ENCODE measurements at places on chromosomes 5 and 9. TPM values are rescaled to one million over a fixed set of nuclear protein-coding genes. Genes with fewer than 3 reads are reported as not detected.

DNA sequence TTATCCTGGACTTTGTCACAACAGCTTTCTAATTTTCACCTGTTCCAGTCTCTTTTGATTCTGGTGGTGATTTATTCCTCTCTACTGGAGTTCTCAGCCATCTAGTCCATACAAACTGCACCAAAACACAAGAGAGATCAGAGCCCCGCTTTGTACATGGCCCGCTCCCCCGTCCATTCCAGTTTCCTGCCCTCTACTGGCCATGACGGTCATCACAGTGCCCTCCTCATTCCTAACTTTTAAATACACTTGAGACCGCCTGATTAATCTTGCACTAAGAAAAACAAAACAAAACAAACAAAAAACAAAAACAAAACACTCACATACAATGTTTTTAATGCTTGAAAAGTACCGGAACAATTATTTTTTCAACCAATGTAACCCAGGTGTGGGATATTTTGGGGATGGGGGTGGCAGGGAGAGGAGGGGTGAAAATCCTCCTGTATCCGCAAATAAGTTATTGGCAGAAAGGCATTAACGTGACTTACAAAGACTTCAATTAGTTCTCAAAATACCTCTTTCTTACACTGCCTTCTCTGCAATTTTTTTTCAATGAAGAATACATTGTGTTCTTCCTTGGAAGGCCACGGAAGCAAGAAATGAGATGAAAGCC, 84.8 kb upstream of the PAM start:
- DNase-seq, result peak; percentile 22

- peak; percentile 82 for DNase-seq
These were observed 68.8 kb downstream of the ELL2 start for GRCh38 chr5:95892784-95893354.

DNA sequence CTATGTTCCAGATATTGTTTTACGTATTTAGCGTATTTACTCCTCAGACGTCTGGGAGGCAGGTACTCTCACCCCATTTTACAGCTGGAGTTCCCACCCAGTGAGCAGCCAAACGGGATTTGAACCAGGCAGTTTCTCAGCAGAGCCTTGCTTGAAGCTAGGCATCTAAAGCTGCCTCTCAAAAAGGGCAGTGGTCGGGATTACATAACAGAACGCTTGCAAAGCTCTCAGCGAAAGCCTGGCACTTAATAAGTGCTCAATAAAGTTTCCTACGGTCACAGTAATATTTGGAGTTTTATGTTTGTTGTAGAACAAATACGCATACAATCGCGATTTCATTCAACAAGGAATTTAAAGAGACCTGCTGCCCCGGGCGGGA, 286 bp upstream of the BSPRY start:
- no peak for DNase-seq

DNA sequence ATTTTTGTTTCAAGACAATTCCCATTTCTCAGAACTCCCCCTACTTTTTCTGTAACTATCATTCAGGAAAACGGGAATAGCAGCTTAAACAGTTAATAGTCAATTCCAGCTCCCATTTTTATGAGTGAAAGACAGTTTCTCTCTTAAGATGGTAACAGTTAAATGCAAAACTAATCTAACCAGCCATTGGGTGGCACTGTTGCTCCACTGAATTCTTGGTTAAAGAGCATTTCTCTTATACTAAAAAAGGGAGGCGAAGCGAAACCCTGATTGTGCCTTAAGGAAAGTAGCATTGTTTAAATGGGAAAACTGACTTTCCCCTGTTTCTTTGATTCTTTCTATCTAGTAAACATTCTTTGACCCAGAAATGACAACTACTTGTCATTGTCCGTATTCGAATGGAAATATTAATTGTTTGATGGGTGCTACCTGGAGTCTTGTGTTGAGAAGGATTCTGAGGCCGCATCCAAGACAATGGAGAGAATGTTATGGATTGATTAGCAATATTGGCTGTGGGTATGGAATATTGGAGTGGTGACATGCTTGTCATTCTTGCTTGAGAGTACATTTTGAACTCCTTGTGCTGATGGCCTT, 507.8 kb downstream of the MAT2B start:
- DNase-seq, result peak; percentile 79

- DNase-seq, result no peak
These were observed 17.7 kb downstream of the SUSD3 start for GRCh38 chr9:93076101-93076791.

- no peak for DNase-seq
These were observed 94.8 kb downstream of the SLC1A3 start for GRCh38 chr5:36701085-36701698.

GRCh38 chr5:41763574-41763973, 106.7 kb downstream of the OXCT1 start:
- DNase-seq, result no peak

DNA sequence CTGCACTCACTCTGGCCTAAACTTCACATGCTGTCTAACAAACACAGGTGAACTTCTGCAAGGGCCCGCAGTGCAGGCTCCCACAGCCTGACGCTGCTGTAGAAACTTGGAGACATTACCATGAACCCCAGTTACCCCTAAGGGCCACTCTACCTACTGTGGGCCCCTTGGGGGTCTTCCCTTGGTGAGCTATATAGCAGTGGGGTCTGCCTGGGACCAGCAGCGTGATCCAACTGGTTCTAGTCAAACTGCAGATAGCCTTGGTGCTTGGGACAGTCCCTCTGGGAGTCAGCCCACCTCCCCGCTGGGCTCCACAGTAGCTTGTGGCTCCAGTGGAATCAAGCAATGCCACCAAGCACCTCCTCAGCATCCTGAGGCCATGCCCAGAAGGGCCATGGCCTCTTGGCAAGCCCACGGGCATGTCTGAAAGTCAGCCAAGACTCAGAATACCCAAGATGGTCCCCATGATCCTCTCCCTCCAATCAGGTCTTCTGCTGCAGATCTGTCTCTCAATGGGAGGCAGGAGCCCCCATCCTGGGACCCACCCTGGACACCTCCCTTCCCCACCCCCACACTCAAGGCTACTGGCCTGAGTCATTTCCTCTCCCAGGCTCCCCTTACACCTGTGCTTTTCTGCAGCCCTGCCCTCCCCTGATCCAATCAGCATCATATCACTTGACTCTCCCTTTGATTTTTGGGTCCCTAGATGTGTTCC, 230.0 kb upstream of the IRX1 start:
- no peak for DNase-seq

DNA sequence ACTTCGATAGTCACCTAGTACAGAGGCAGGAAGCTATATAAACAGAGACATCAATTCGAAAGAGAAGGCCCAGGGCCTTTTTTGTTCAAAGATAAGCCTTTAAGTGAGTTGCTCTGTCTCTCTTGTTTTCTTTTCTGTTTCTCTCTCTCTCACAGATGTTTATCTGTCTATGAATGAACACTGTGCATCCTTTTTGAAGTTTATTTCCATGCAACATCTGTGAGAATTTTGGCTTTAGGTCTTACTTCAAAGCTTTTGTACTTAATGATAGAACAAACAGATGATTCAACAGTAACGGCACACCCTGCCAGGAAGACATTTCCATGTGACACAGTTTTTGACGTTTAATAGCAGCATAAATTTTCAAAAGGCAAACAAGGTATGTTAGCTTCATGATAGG, 1413.1 kb upstream of the CDH6 start:
- no peak for DNase-seq

DNA sequence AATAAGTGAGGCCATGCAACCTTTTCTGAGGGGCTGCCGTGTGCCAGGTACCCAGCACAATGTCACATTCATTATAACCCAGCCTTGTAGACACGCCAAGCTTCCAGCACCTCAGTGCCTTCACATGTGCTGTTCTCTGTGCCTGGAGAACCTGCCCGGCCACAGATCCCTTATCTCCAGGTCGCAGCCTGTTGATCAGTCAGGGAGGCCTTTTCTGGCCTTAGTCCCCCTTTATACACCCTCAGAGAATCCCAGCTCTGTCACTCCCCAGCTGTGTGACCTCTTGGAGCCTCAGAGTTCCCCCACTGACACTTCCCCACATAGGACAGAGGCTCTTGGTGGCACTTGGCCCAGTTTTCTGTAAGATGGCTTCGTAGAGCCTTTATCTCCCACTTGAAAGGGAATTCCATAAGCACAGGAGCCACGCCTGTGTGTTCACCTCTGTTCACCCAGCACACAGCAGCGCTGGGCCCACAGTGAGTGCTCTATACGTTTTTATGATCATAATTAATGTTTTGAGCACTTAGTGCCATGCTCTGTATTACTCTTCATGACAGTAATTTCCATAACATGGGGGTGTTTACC, 38.7 kb downstream of the NEURL1B start:
- no peak for DNase-seq

GRCh38 chr5:91706785-91707520, 323.8 kb upstream of the ARRDC3 start:
- DNase-seq, result no peak

DNA sequence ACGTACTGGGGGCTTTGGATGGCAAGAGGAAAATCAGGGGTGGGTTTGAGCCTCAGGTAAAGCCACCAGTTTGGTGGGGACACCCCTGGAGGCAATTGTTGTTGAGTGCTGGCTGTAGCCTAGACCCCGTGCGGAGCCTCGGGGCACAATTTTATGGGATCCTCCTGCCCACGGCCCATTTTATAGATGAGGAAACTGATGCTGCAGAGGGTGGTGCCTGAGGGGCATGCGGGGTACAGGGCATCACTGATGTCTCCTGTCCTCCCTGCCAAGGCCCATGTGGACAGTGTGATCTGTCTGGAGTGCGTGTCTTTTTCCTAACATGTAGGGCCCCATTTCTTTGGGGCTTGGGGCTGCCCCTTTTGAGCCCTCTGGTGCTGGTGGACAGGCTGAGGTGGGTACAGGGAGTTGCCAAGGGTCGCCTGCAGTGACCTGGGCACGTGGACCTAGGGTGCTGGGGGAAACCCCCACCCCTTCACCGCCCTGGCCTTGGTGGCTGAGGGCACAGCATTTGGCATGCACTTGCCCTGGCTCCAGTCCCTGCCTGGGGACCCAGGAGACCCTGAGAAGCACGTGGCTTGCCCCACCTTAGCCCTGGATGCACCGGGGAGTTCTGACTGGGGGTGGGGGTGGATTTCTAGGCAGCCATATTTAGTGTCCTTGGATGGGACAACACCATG, 22.1 kb downstream of the WNK2 start:
- no peak for DNase-seq

DNA sequence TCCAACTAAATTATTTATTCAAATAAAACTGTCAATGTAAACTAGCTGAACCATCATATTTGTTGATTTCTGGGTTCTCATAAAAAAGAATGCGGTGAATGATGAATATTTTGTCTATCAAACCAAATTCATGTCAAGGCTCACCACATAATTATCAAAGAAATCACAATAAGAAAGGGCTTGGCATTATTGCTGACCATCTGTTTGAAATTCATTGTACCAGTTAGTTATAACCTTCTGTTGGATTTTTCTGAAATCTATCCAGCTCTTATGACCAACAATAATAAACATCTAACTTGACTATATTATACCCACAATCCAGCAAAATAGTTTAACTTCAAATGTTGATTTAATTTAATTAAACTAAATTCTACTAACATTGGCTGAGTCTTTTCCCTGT, 53.1 kb downstream of the GABRA1 start:
- DNase-seq, result no peak

DNA sequence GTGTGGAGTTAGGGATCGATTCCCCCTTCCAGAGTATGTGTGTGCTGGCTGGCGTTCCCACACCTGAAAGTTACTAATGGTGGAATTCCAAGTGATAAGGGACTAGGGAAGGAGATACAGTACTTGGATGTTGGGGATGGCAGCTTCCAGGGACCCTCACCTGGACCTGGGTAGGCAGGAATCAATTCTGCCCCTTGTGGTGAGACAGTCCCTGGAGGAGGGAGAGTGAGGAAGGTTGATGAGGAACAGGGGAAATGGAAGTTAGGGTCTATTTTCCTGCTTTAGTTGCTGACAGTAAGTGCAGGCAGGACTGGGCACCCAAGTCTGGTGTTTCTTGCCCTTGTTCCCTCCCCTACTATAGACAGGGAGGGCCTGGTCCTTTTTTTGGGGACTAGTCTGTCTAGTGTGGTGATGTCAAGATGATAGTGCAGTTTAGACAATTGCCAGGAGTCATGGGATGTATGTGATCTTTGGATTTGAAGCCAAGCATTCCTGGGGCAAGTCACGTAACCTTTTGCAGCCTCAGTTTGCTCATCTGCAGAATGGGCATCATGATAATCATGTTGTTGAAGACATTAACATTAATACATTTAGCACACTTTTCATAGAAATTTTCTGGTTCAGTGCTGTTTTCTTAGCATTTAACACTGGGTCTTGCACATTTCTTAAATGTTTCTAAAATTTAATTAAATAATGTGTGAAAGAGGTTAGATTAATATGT, 51.7 kb downstream of the DAB2IP start:
- DNase-seq, result no peak

DNA sequence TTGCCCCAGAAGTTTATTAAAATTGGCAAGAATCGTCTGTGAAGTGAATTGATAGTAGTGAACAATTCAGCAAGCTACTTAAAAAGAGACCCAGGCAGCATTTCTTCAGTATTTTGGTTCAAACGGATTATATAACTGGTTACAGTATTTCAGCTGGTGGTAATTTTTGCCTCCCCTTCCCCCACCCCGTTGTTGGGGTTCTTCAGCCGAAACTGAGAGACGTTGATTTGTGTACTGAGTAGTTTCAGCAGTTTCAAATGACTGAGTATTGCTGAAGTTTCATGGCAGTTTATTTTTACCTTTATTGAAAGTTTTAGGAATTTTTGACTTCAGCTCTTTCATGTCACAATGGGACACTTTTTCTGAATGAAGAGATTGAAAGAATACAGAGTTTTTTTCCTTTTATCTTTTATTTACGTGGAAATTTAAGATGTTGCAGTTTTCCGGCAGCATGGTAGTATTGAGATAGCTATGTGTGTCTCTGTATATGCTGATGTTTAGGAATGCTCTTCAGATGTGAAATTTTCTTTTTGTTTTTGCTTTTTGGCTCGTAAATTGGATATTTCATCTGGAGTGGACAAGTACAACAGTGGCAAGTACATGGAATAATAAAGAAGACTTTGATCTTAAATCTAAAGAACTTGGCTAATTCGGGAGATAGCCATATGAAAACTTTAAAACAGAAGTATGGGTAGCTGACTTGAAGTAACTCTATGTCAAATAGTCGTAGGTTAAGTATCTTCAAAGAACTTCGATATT, 1.9 kb downstream of the GPBP1 start:
- DNase-seq, result peak; percentile 86

LRRTM2 gene
- total RNA-seq, result 0.07 TPM

FOXD4L5 gene
- total RNA-seq, result not detected

TEX48 gene
- 0.56 TPM for total RNA-seq

PCDHA9 gene
- total RNA-seq, result not detected

SLC6A3 gene
- total RNA-seq, result not detected

GABRP gene
- not detected for total RNA-seq

ENTREP1 gene
- not detected for total RNA-seq

SPATA31C1 gene
- not detected for total RNA-seq
